ENCODE measurements at places on chromosomes 12 and 14.

GRCh38 chr12:52849511-52849910 is 717 bp upstream of the KRT78 start:
- DNase-seq = no peak

DNA sequence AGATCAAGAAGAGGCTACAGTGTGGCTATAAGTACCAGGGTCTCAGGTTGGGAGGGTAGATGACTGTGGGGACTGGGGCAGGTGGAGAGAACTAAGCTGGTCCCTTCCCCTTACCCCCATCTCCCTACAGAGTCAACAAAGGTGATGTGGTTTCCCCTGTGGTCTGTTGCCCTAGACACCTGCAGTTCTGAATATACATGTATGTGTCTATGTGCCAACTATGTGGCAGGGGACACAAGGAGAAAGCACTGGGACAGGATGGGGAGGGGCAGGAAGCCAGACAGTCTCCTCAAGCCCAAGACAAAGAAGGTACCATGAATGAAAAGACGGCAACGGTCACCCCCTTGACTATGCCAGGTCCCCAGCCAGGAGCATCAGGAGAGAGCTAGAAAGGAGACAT is 4.5 kb upstream of the HDAC7 start:
- DNase-seq = no peak

DNA sequence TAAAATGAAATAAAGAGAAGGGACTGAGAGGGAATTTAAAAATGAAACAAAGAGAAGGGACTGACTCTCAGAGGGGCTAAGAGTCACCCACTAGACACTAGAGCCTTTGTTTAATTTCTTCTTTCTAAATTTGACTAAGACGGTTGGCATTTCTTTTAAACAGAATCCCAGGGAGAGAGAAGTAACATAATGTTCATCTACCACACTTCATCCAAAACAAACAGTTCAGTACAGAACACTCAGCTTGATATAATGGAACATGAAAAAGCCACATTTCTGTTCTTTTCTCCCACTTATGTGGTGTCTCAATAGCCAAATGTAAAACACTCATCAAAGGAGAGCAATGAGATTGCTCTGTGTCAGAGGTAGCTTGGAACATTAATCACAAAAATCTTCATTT is 10.1 kb upstream of the NT5DC3 start:
- no peak for DNase-seq

GRCh38 chr12:31037931-31038330 is 35.7 kb upstream of the DDX11 start:
- no peak for DNase-seq

DNA sequence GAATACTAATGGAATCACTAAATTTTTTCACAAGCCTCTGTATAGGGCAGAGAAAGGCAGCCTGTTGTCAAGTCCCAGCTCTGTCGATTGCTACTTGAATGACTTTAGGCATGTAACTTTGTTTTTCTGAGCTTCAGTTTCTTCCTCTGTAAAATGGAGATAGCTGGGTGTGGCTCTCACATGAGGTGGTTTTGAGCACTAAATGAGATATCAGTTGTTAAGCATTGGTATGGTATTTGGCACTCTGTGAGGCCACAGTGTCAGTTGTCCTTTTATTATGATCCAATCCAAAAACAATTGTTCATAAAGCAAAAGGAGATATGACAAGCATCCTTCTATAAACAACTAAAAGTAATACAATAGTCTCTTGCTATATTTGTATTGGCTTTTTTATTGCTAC is 120.6 kb downstream of the DUSP6 start:
- no peak for DNase-seq

- no peak for DNase-seq
Observed at GRCh38 chr12:94488463-94488862, 28.8 kb upstream of the CEP83 start.

DNA sequence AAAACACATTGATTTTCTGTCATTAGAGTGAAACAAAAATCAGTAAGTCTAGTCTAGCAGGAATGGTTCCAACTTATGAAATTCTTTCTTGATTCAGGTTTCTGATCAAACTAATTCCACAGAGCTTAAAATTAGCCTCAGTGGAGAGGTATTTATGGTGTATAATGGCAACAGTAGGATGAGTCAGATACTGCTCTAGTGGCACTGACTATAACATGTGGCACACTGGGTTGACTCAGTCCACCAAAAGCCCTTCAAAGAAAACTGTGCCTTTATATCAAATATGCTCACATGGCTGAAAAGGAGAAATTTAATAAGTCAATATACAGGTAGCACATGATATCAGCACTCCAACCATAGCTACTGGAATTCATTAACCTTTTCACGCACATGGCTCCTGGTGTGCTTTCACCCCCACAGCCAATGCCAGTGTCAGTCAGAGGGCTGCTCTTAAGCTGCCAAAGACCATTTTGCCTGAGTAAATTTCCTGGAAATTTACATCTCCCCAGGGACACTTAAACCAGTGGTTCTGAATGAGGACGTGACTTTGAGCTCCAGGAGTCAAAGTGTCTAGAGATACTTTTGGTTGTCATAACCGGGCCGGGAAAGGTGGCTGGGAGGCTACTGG is 21.7 kb upstream of the CATSPERB start:
- DNase-seq = no peak

DNA sequence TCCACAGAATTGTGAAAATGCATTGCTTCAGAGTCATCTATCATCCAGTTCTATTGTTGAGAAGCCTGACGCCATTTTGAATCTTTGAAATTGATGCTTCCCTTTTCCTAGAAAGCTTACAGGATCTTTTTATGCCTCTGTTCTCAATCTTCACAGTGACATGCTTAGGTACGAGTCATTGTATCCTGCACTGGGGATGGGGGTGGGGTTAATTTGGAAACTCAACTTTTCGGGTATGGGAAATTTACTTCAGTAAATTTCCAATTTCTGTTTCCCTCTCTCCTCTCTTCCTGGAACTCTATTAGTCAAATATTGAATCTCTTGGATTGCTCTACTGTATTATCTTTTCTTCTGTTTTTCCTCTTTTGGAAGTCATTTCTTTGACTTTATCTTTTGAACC is 24.5 kb downstream of the RNASE10 start:
- DNase-seq = no peak

- peak; percentile 48 for DNase-seq
Observed at GRCh38 chr12:47686645-47687240, 19.1 kb downstream of the RPAP3 start.

- DNase-seq = no peak
Observed at GRCh38 chr14:33781236-33781635, 169.6 kb downstream of the EGLN3 start.

GRCh38 chr12:69985656-69986055 is 160.6 kb downstream of the MYRFL start:
- no peak for DNase-seq

GRCh38 chr12:52319097-52319496 is 2.1 kb downstream of the KRT83 start:
- DNase-seq = no peak

- peak; percentile 94 for DNase-seq
Observed at GRCh38 chr14:88798156-88798555, 5.4 kb upstream of the EML5 start.

- no peak for DNase-seq
Observed at GRCh38 chr14:95328729-95329503, 9.2 kb upstream of the CLMN start.

GRCh38 chr14:49971156-49972130 is 78.6 kb downstream of the ARF6 start:
- no peak for DNase-seq

GRCh38 chr12:114221136-114221833 is 184.7 kb downstream of the TBX5 start:
- no peak for DNase-seq

- no peak for DNase-seq
Observed at GRCh38 chr14:75425446-75425845, 2.4 kb upstream of the JDP2 start.

DNA sequence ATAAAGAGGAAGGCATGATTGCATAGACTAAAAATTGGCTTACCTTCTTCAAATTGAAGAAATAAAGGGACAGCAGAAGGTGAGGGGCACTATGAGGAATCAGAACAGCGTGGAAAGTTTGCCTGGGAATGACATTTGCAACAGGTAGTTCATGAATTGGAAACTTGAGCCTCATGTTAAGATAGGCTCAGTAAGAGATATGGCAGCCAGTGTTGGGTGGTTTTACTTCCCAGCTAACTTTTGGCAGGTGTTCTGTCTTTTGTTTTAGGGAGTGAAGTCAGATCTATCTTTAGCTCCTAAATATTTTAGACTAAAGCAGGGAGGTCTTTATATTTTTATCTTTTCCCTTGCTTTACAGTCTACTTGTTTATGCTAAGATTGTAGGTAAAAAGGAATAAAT is 122.4 kb downstream of the ANO6 start:
- DNase-seq = peak; percentile 23

DNA sequence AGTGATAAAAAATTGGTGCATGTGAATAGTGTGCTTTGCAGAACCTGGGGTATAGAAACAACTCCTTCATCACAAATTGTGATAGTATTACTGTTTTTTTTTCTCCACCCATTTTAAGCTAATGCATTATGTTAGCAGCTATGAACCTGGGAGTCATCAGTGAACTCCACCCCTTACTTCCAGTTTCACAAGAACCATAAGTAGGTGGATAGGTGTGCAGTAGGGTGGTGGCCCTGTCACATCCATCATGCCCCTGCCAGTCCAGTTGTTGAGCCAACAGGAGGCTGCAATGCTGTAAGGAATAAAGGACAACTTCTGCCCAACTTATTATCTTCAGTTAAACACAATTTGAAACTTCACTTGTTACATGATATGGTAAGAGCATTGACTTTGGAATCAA is 85.7 kb downstream of the ABCD2 start:
- DNase-seq = no peak

GRCh38 chr14:83162361-83162929 is 1628.8 kb upstream of the SEL1L start:
- DNase-seq = no peak

GRCh38 chr12:104478396-104479122 is 21.8 kb downstream of the CHST11 start:
- no peak for DNase-seq

GRCh38 chr12:83365317-83365716 is 678.6 kb downstream of the TMTC2 start:
- no peak for DNase-seq

- DNase-seq = no peak
Observed at GRCh38 chr14:98919434-98919833, 352.6 kb downstream of the BCL11B start.

- DNase-seq = no peak
Observed at GRCh38 chr12:132342251-132343227, 13.2 kb upstream of the GALNT9 start.

DNA sequence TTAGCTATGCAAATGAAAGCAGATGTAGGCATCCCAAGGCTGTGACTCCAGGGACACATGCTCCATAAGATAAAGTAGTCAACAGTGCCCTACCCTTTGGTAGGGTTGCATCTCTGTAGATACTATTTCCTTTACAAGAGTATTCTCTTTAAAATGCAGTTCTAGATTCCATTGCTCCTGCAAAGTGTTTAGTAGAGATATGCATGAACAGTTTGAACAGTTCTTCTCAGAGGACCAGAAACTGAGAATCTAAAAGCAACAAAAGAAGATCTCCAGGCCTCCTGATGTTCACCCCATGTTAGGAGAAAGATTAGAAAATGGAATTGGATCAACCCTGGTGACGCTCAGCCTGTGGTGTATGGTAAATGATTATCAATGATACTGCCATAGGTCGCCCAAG is 121.2 kb downstream of the KCNK10 start:
- no peak for DNase-seq

DNA sequence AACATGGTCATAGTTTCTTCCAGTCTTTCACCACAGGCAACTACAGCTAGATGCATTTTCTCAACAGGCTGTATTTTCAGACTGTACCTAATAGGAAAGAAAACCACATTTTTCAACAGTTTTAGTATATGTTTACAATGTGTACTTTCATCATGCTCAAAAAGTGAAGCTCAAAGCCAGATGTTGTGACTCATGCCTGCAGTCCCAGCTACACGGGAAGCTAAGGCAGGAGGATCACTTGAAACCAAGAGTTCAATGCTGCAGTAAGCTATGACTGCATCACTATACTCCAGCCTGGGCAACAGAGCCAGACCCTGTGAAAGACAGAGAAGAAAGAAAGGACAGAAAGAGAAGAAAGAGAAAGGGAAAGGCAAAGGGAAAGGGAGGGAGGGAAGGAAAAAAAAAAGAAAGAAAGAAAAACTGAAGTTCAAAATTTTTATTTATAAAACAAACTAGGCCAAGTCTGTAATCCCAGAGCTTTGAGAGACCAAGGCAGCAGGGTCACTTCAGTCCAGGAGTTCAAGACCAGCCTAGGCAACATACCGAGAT is 25.5 kb downstream of the GXYLT1 start:
- no peak for DNase-seq

- no peak for DNase-seq
Observed at GRCh38 chr12:89278862-89279261, 73.4 kb downstream of the DUSP6 start.

DNA sequence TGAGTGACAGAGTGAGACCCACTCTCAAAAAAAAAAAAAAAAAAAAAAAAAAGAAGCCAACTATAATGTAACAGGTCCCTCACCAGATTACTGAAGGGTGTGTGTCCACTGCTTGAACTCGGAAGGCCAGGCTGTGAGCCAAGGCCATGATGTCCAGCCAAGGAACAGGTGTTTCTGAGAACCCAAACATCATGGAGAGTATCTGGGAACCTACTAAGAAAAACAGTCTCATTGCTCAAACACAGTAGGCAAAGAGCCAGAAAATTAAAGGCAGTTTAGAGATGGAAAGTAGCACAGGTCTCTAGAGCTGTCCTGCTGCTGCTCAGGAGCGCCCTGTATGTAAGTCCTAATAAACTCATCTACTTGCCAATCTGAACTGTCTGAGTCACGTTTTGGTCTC is 12.5 kb upstream of the MAP4K5 start:
- DNase-seq = no peak

- no peak for DNase-seq
Observed at GRCh38 chr14:59177262-59177661, 11.2 kb upstream of the DAAM1 start.
